Brain (organoid and tissue), 16 donors: ENCODE measurements at places on chromosomes 11 and 22.

GRCh38 chr11:129372609-129373488, 2.8 kb upstream of the BARX2 start:
- DNase-seq: peak; percentile 37

DNA sequence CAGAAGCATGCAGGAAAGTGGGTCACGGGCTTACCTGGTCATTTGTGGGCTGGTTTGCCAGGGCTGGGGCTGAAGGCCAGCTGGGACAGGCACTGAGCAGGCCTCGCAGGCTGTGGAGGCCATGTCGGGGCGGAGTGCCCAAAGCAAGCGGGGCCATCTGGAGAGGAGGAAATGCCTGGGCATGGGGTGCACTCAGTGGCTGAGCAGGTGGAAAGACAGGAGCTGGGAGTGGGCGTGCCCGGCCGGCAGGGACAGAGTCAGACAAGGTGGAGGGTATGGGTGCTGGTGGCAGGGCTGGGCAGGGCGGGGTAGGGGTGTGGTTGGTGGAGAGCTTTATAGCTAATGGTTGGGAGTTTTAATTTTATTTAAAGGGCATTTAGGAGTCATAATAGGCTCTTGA, 27.4 kb downstream of the DAGLA start:
- DNase-seq: no peak

- no peak for DNase-seq
Observed at GRCh38 chr11:130435671-130436070, 7.3 kb upstream of the ADAMTS8 start.

DNA sequence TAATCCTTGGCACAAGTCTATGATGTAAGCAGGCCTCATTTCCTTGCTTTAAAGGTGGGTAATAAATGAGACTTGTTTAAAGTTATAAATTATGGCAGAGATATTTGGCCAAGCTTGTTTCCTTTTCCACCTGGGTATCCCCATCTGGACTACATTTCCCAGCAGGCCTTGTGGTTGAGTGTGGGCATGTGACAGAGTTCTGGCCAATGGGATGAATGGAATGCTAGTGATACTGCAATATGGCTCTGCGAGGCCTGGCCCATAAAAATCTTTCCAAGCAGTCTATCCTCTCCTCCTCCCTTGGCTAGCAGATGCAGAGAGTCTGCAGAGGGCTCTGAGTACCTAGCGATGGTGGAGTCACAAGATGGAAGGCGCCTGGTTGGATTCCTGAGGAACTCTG, 102.5 kb downstream of the TIMP3 start:
- DNase-seq: peak; percentile 82

GRCh38 chr22:19955241-19956128, 13.9 kb upstream of the TXNRD2 start:
- no peak for DNase-seq

GRCh38 chr11:65357856-65358356, 3.4 kb downstream of the TIGD3 start:
- DNase-seq: no peak

DNA sequence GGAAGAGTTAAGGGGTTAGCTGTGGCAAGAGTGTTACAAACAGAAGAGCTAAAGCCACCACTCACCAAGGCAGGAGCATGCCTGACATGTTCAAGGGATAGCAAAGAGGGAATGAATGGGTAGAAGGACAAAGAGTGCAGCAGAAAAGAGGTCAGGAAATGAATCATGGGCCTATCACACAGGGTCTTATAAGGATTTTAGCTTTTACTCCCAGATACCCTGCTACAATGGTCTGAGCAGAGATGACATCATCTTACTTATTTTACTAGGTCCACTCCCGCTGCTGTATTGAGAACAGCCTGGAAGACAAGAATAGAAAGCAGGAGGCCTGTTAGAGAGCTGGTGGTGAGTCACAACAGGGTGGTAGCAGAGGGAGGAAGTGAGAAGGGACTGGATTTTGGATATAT, 9.8 kb downstream of the TRAF6 start:
- no peak for DNase-seq

DNA sequence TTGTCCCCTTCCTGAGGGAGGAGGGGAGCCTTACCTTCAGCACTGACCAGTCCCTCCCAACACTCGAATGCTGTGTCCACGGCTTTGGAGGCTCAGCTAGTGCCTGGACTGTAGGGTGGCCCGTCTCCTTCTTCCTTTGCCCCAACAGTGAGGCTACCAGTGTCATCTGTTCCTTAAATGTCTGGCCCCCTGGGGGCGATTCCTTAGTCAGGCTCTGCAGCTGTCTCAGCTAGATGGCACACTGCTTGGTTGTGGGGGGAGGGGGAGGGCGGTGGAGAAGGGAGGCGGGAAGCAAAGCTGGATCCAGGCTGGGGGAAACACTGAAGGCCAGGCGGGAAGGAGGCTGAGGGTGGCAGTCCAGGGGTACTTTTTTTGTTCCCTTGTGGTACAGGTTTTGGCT, at the start of gene IGSF22:
Gene IGSF22, minus strand, starts transcription at position 149 of the 400 bp plus-strand sequence. CDS start 1,952 bp downstream, outside the sequence.
- DNase-seq: no peak

- no peak for DNase-seq
Observed at GRCh38 chr11:67278135-67278938, 10.8 kb upstream of the ANKRD13D start.

DNA sequence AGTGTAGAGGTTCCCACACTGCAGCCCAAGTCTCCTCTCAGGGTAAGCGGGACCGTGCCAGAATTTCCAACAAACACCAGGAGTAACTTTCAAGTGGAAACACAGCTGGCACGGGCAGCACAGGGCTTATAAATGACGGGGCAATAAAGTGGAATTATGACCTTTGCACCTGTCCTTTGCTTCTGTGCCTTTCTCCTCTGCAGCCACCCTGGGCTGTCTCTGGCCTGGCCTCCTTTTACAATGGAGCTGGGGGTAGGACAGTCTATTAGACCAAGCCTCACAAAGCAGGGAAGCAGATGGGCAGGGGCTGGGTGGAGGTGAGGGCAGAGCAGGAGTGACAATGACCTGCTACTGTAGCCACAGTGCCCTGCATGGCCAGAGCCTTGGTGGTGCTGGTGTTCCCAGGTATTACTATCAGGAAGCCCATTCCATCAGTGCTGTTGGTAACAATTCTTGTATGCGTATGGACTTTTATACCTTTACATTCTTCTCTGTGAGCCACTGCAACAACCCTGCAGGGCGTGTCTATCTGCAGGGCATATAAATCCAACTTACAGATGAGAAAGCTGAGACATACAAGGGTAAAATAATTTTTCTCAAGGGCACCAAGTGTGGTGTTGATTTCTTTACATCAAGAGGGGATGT, 387.8 kb downstream of the CTTN start:
- no peak for DNase-seq

DNA sequence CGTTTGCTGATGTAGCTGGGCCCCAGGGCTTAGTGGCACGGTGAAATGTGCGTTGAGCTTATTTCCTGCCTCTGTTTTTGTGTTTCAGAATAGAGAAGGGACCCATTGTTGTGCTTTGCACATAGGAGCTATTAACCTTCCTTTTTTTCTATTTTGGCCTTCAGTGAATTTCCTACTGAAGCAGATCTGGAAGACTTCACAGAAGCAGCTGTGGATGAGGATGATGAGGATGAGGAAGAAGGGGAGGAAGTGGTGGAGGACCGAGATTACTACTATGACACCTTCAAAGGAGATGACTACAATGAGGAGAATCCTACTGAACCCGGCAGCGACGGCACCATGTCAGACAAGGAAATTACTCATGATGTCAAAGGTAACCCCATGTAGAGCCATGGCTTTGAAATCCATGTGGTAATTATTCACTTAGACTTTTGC, 37.4 kb upstream of the ST14 start:
- DNase-seq: no peak

- no peak for DNase-seq
Observed at GRCh38 chr22:33854724-33855123, 65.6 kb downstream of the LARGE1 start.

- DNase-seq: no peak
Observed at GRCh38 chr11:128346804-128347203, 240.6 kb downstream of the ETS1 start.

GRCh38 chr11:72316984-72317383, 73.0 kb upstream of the PHOX2A start:
- no peak for DNase-seq

DNA sequence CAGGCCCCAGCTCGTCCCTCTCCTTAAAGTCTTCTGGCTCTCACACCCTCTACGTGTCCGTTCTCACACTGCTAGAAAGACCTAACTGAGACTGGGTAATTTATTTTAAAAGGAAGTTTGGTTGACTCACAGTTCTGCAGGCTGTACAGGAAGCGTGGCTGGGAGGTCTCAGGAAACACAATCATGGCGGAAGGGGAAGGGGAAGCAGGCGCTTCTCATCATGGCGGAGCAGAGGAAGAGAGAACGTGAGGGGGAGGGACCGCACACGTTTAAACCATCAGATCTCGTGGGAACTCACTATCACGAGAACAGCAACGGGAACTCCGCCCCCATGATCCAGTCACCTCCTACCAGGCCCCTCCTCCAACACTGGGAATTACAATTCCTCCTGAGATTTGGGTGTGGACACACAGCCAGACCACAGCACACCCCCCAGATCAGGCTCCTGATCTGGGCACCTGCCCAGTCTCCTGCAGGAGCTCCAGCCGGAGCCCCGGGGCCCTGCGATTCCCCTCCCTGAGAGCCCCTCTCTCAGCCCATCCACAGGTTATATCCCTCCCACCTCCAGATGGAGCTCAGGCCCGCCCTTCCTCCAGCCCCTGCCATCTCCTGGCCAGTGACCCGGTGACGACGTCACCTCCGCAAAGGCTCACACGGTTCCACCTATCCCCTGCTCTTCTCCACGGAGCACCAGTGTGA, 170.2 kb downstream of the BRD1 start:
- DNase-seq: no peak

GRCh38 chr11:123493349-123494063, 63.4 kb downstream of the GRAMD1B start:
- no peak for DNase-seq
